Mucosa of descending colon (tissue), 3 donors: ENCODE measurements at places on chromosomes 3 and 15.
A peak's percentile ranks its signal among the peaks of the same experiment; 100 is the strongest.

DNA sequence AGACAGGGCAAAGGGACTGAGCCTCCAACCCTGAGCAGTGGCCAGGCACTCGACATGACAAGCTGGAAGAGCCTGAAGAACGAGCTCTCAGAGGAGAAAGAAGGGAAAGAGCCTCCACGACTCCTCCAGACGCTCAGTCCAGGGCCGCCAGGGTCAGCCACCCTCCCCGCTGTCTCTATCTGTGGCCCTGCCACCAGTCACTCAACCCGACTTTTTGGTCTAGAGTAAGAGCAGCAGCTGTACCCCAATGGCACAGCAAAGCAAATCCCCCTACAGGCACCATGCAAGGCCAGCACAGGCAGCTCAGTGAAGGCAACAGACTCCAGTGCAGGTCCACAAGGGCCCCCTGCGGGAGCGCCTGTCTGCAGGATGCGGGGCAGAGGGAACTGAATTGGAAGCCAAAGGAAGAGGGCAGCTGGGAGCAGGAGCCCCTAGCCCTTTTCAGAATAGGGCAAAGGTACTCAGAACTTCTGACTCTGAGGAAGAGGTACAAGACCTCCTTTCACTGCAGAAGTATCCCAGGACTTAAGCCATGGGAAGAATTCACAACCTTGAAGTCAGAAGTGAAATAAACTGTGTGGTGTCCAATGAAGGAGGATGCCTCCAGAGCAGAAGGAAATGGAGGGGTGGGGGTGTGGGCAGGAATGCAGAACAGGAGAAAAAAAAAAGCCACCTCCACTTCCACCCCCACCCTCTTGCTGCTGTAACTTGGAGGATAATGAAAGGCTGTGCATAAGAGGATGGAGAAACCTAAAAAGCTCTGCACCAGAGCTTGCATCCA is 8.5 kb upstream of the GRAMD2A start:
- no peak for DNase-seq

DNA sequence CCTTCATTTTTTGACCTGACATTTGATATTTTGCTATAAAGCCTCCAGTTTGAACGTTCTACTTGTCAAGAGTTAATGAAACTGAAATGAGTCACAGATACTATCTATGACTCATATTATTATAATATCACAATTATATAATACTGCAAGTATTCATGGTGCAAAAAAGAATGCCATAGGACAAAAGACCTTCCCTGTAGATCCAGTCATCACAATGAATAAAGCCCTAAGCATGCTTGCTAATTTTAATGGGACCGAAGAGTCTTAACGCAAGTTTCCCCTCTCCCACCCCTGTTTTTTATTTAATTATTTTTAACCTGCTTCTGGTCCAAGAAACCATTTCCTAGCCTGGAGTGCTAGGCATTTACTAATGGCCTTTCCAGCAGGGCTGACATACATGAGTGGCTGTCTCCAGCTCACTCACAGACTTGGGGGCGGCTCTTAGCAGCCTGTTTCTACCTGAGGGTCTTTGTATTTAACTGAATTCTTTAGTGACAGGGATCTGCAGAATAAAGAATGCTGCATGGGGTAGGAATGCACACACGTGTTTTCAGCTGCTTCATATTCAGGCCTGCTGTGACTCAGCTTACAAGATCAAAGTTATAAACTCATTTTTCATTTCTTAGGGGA is 61.2 kb downstream of the THBS1 start:
- DNase-seq, result no peak

- DNase-seq, result no peak
Measured at GRCh38 chr15:99055555-99056134, 48.1 kb upstream of the PGPEP1L start.

GRCh38 chr3:65758876-65759598 is 279.7 kb downstream of the MAGI1 start:
- no peak for DNase-seq

- no peak for DNase-seq
Measured at GRCh38 chr3:187183903-187184302, 13.4 kb upstream of the RTP1 start.

DNA sequence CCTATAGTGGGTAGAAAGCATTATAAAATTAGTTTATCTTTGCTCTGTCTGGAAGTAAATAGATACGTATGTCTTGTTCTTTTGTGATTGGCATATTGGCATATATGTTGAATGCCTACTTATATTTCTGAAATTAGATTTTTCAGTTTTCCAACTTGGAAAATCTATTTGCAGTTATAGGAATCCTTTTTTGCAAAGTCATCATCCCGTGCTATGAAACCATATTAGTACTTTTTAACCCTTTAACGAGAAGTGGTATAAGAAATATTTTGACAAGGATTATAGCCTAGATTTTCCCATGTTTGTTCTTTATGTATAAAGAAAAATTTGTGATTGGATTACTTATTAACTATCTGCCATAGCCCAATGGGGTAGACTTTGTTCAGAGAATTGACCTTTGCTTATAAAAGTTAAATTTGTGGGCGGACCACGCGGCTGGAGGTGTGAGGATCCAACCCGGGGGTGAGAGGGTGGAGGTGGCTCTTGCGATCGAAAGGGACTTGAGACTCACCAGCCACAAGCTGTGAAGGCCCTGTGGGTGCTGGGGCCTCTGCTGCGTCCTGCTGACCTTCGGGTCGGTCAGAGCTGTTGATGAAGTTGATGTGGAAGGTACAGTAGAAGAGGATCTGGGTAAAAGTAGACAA is 5.9 kb downstream of the LRRC28 start:
- DNase-seq, result peak; percentile 38

GRCh38 chr15:55320238-55320550 is 1.2 kb downstream of the PIGB start:
- DNase-seq, result no peak

GRCh38 chr3:49703443-49703927 is 14.1 kb downstream of the RNF123 start:
- DNase-seq, result peak; percentile 70

- no peak for DNase-seq
Measured at GRCh38 chr3:140073278-140074045, 138.5 kb downstream of the CLSTN2 start.

- DNase-seq, result no peak
Measured at GRCh38 chr3:72092778-72093177, 307.8 kb upstream of the PROK2 start.
